ENCODE measurements at places on chromosomes 1 and 21. TPM values are rescaled to one million over a fixed set of nuclear protein-coding genes. Genes with fewer than 3 reads are reported as not detected.

DNA sequence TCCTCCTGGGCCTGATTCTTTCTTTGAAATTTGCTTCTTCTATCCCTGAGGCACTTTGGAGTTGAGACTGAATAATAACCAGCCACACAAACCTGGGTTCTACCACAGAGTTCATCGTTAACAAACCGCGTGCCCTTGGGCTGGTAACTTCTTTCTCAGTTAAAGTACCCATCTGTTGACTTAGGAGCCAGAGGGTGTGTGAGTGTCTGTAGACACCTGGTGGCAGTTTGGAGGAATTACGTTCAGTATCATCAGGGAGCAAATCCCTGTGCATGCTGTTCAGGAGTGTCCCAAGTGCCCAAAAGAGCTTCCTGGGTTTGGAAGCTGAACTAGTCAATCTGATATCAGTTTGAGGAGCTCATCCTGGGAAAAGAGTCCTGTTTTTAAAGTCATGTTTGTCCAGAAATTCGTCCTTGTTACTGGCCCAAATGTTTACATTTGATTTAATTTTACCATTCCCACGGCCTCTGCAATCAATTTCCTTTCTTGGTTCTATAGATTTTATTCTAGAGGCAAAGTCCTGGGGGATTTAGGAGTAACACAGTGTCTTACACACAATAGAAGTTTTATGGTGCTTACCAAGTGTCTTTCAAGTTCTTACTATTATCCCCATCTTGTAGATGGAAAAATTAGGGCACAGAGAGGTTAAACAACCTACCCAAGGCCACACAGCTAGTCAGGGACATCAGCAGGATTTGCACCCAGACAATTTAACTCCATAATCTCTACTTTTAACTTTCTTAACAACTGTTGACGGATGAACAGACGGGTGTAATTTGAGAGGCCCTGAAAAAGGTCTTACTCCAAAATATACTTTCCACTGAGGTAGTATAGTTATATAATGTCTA, 26.7 kb upstream of the RPTN start:
- DNase-seq: no peak

DNA sequence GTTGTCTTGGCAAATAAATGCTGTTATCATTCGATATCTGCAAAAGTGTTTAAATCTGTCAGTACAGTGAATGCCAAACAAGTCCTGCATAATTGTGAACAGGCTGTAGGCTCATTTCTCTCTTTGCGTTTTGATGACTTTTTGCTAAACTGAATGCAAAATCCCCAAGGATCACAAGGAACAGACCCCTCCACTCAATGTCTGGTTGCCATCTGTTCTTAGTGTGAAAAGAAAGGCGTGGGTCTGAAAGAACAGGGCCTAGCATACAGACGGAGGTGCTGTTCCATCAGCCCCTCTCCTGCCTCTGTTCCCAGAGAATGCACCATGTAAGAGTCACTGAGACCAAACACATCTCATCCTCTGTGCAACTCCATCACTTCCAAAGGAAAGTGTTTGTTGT, 40.4 kb downstream of the EIF2B3 start:
- no peak for DNase-seq

GRCh38 chr1:154334079-154335024, 9.0 kb downstream of the ATP8B2 start:
- no peak for DNase-seq

Gene WDR64
- not detected for total RNA-seq

DNA sequence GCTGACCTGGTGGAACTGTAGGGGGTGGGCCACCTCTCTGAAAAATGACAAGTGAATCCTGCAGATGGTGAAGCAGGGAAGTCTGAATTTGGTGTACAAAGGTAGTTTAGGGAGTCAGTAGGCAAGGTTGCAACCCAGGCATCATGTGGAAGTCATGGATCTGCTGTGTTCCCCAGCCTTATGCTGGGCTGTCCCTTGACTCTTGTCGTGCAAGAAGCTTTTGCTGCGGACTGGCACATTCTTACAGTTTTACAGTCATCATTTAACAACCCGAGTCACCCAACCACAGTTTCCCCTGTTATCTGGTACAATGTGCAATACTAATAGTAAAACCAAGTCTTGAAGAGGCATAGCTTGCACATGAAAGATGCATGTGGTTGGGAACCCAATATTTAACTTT, 13.2 kb downstream of the RHOU start:
- no peak for DNase-seq

GRCh38 chr1:15707239-15707925, 23.3 kb downstream of the PLEKHM2 start:
- no peak for DNase-seq

GRCh38 chr1:240965581-240966091, 353.7 kb upstream of the GREM2 start:
- DNase-seq: no peak

Gene PGBD5
- total RNA-seq: 0.05 TPM

- DNase-seq: no peak
These were observed 28.1 kb downstream of the VANGL1 start for GRCh38 chr1:115669886-115670285.

DNA sequence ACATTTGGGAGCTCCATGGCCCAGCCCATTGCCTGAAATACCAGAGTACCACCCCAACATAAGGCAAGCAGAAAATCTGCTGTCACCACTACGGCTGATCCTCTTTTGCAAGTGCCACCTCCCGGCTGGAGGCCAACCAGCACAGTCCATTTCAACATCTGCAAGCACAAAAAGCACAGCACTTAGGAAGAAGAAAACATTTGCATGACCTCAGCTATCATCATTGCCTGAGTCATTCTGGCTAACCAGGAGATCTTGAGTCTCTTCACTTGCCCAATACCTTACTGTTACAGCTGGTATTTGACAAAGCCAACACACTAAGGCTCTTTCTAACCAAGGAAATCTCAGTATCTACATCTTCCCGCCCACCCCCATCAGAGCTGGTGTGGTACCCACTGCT, 55.9 kb downstream of the NEK7 start:
- DNase-seq: no peak

Gene TCHH
- 0.28 TPM for total RNA-seq

DNA sequence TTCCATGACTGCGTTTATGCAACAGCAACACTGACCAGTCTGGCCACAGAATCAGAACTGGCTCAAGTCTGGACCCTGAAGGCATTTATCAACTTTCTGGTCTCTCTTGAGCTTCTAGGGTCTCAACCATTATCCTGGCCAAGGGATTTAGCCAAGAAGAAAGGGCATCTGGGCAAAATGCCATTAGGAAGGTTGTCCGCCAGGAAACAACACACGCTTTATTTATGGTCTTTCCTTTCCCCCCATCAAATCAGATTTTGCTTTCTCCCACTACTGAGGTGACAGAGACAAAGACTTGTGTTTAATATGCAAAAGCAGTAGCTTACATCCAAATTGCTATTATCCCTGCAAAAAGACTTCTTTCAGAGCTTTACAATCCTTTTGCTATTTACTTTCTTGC, 81.6 kb upstream of the PPP2R5A start:
- DNase-seq: no peak

DNA sequence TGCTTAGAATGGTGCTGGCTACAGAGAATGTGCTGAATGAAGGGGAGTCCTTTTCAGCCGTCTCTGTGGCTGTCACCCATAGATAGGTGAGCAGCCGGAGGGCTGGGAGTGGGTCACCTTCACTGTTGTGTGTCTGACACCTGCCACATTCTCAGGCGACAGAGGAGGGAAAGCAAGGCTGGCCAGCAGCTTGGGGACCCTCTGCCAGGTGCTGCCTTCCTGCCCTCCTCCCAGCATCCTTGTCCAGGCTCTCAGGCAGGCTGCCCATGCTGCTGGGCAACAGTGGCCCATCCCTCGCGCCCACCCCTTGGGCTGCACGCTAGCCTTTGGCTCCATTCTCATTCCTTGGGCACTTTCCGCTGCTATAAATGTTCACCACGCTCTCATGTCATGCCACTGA, 22.1 kb downstream of the CYB5RL start:
- no peak for DNase-seq
